ENCODE measurements at places on chromosomes 7 and 10.

DNA sequence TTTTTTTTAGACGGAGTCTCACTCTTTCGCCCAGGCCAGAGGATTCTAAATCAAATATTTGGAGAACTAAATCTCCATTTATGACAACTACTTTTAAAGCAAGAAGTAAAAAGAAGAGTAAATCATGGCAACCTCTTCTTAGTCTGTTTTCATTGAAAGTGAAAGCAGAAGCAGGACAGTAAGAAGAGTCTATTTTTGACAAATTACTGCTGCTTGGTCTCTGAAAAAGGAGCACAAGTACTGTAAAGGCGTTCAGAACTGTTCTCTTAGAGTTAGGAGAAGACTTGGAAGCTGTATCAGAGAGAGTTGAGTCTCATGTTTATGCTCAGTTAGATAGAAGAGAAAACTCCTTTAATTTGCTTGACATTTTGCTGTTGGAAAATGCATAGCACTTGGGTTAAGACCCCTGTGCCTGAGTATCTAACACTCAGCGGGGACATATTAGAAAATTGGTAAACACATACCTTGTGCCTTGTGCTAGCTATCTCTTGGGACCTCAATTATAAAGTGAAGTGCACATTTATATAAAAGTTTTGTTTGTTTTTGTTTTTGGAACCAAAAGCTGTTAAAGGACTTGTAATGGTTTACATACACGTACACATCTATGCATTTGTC lies 433.0 kb downstream of the ANKRD7 start:
- no peak for DNase-seq

GRCh38 chr7:35599645-35600044 lies 95.3 kb downstream of the HERPUD2 start:
- DNase-seq = no peak

DNA sequence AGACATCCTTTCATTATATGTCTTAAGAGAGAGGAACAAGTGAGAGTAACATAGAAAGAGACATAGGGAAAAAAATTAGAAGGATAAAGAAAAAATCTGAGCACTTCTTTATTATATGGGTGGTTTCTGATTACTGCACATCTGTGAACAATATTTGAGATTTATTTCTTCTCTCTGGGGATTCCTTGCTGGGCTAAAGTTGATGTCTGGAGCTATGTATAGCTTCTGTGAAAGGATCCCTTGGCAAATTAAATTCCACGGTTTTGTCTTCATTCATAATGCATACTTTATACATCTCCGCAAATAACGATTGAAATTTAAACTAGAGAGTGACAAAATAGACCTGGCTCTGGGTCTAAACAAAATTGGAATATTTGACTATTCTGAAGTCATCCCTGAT lies 232.2 kb upstream of the CTBP2 start:
- DNase-seq = no peak

GRCh38 chr10:120429395-120429794 lies 27.6 kb upstream of the PLPP4 start:
- DNase-seq = no peak

GRCh38 chr10:61554925-61555324 lies 101.7 kb upstream of the TMEM26 start:
- DNase-seq = no peak

DNA sequence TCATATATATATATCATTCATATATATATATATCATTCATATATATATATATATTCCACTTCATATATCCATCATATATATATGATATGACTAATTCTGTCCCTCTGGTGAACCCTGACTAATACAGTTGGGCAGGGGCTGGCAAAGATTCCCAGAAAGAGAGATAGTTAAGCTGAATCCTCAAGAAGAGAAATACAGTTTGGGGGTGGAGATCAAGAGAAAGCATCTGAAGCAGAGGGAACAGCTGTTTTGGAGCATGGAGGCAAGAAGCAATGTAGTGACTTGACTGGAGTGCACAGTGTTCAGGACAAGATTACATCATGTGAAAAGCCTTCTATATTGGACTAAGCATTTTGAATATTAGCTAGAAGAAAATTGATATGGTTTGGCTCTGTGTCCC lies 540.7 kb downstream of the MAGI2 start:
- DNase-seq = no peak

GRCh38 chr10:1173091-1173490 lies 116.9 kb downstream of the WDR37 start:
- DNase-seq = no peak

DNA sequence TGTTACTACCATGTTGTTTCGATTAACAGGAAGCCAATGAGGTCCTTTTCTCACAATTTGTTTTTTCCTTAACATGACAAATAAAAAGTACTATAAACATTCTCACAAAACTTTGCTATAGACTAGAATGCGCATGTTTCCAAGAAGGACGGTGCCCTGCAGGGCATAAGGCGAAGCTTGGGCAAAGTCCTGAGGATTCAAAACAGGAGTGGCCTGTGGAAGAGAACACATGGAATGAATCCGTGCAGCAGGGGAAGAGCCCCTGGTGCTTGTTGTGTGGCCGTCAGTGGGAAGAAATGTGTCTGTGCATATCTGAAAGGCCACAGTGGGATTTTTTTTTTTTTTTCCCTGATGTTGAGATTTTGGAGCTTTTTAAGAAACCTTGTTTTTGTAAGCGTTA lies 67.6 kb downstream of the ITGA8 start:
- DNase-seq = no peak

DNA sequence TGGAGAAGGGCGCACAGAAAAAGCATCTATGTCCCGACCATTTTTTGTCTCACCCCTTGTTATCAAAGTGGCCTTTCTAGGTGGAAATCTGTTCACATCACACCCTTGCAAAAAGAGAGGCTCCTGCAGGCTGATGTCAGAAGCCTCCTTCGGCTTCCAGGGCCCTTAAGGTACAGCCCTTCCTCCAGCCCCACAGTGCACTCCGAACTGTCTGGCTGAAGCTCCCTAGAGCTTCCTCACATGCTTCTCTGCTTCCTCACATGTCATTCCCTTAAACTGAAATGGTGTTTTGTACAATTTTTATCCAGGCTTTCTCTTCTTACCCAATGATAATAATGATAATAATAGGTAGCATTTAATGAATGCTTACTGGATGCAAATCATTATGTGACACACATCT lies 210.3 kb downstream of the INHBA start:
- no peak for DNase-seq

DNA sequence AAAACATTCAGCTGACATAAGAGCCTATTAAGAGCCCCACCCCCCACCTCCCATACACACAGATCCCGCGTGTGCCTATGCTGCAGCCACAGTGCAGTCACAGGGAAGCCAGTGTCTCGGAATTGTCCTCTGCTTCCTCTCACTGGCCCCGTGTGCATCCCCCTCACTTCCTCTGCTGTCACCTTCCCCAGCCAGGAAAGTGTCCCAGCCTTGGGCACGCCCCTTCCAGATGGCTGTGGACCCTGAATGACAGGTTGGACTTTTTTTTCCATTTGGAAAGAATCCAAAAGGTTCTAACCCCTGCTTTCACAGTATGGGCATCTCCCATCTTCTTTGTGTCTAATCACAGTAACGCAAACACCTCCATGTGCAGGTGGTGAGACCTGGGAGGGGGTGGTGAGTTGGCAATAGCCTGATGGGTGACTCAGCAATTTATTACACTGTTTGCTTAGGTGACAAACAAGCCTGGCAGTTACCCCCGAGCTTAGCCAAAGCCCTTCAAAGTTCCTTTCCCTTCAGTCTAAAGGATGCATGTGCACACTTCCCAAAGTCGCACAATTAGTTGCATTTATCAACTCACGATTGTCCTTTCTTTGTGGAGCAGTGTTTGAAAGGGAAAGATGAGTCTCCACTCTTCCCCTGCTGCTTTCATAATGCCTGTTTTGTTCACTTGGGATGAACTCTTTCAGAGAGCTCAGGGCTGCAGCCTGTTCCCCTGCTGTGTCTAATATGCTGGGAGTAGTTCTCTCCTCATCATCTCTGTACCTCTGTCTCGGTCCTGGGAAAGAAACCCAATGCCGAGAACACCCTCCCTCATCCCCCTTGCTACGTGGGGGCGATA lies 67.5 kb upstream of the EFCAB10 start:
- no peak for DNase-seq

GRCh38 chr10:52877451-52877850 lies 104.9 kb upstream of the MBL2 start:
- no peak for DNase-seq

- DNase-seq = no peak
These were observed 92.6 kb downstream of the TFEC start for GRCh38 chr7:115937960-115938359.

GRCh38 chr10:52801947-52802346 lies 29.4 kb upstream of the MBL2 start:
- DNase-seq = no peak

Data from T-helper 17 cell (primary cell).